ENCODE measurements at places on chromosomes 12 and 14.

DNA sequence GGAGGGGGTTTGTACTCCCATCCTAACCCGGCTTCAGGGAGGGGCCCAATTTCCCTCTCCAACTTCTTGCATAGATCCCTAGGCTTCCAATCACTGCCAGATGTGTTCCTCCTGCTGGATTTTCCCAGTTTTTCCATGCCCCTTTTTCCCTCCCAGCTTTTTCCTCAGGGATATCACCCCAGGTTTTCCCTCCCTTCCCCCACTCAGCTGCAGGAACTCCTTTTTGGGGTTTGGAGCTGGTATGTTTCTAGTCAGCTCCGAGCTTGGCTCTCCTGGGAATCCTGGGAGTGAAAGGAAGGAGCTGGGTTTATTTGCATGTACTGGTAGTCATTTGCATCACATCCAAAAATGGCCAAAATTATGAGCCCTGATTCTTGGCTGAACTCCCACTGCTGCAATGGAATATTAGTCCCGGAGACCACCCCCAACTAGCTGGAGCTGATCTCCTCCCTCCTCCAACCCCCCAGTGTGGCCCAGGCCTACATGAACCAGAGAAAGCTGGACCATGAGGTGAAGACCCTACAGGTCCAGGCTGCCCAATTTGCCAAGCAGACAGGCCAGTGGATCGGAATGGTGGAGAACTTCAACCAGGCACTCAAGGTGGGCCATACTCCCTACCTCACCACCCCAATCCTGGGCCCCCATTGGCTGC, 1.4 kb upstream of the RDH5 start:
- DNase-seq: no peak

GRCh38 chr14:56650979-56651378, 71.4 kb downstream of the TMEM260 start:
- no peak for DNase-seq

DNA sequence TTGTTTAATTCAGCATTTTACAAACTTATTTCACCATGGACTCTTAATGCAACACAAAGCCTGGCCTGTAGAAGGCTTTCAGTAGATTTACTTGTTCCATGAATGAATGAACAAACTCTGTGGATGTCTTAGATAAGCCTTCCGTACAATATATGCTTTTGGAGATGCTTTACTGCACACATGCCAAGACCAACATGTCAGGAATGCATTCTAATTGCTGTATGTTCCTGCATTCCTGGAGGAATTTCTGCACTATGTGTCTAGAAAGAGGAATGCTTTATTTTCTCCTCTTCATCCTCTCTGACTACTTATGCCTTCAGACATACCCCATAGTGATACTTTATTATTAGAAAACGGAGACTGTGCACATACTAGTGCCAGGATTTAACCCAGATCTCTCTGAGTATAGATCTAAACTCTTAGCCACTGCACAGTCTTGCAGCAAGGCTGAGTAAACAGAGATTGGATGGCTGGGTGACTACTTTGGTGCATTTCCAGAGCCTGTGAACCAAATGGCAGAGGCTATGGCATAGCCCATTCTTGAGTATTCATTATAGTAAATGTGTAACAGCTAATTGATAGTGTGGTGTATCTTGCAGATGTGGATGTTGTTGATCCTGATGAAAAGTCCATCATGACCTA, 108.2 kb downstream of the SYNE2 start:
- DNase-seq: no peak

DNA sequence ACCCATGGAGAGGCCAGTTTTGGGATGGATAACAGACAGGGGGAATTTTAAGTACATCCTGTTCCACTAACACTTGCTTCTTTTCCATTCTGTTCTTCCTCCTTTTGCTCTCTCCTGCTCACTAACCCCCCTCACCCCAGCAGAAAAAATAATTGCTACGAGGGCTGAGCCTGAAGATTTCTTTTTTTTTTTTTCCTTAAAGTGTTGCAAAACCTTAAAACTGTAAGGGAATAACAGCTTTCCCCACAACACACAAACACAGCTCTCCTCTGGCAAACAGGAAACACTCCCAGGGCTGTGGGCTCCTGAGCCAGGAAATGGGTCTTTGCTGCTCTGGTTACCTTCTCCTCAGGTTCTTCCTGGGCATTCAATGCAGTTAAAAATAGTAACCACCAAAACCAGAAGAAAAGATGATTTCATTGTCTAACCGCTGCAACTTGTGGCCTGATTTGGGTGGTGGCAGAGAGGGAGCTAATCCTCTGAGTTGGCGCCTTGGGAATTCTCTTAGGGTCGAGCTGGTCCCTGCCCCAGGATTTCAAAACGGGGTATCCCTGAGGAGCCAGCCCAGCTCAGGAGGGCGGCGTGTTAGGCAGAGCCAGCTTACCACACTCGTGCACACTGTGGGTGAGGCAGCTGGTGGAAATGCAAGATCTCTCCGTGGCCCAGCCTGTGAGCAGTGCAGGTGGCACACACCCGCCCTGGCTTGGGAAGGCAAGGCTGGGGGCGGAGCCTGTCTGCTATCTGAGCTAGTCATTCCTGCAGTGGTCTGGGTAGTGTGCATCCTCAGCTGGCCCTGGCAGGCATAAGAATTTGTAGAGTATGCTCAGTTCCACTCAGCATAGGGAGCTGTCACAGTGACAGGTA, 17.1 kb upstream of the EMP1 start:
- no peak for DNase-seq

GRCh38 chr12:94012071-94012470, 136.3 kb upstream of the PLXNC1 start:
- DNase-seq: no peak

- no peak for DNase-seq
These were observed 167.7 kb downstream of the CALM1 start for GRCh38 chr14:90564496-90564895.

DNA sequence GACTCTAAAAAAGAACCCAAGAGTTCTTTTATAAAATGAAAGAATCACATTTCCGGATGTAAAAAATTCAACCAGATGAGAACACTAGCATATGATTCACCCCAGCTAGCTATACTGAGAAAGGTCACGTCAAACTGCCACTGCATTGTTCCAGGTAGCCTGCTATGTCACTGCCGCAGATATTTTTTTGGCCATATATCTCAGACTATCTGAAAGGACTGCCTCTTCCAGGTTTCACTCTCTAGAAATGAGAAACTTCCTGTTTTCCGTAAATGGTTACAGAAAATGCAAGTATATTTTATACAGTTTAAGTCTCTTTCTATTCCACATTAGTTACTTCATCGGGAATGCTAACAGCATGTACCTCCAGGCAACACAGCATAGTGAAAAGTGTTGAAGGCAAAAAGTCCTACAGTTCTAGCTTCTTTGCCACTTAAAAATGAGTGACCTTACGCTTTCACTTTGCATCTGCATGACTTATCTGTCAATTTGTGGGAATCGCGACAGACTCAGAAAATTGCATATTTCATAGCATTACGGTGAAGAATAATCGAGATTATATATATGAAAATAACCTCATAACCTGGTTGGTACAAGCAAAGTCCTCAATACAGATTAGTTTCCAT, 105.2 kb downstream of the MED13L start:
- no peak for DNase-seq

GRCh38 chr12:113239811-113240331, 18.6 kb downstream of the TPCN1 start:
- DNase-seq: peak; percentile 65

DNA sequence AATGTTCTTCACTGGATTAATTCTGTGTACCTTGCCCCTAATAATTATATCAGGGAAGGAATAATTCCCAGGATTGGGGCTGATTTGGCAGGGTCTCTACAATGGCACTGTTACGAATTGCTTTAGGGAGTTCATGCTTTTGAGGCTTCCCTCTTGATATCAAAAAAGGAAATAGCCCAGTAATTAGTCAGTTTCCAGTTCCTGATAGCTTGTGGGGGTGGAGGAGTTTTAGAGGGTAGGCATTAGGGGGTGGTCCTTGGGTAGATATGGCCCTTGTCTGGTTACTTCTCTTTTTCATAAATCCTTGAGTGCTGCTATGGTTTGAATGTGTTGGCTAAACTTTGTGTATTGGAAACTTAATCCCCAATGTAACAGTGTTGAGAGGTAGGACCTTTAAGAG, 6.1 kb upstream of the SRSF5 start:
- no peak for DNase-seq

- DNase-seq: no peak
These were observed 102.7 kb downstream of the LRRIQ1 start for GRCh38 chr12:85138833-85139232.

GRCh38 chr14:94372021-94372605, 16.3 kb downstream of the SERPINA1 start:
- DNase-seq: no peak

DNA sequence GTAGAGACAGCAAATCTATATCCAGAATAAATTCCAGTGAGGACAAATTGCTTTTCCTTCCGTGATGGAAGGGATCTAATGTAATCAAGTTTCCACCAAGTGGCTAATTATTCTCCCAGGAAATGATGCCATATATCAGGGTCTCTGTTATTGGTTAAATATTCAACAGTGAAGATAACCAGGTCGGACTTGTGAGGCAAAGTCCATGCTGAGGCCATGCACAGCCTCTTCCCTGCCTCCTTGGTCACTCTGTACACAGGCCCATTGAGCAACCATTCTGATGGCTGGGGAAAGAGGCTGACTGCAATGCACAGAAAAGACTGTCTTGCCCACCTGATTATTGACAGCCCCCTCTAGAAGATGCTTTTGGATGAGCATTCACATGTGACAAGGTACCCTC, 90.1 kb downstream of the TNFAIP2 start:
- peak; percentile 72 for DNase-seq

- DNase-seq: no peak
These were observed 11.6 kb downstream of the WNT5B start for GRCh38 chr12:1640328-1641234.

DNA sequence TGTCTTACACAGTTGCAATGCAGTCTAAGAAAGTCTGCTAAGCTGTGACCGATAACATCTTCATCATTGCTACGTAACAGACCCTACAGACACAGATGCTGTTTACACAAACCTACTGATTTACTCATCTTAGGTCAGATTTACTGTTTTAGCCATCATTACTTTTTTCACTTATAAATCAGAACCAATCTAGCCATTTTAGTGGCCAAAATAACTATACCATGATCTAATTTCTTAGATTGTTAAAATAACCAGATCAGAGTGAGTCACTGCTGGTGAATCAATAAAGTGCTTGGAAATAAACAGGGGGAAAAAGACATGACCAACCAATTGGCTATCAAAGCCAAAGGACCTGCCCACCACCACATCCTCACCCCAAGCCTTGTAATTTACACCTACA, 57.0 kb upstream of the FOXN3 start:
- no peak for DNase-seq

GRCh38 chr12:102633981-102634605, 153.7 kb upstream of the IGF1 start:
- DNase-seq: no peak

DNA sequence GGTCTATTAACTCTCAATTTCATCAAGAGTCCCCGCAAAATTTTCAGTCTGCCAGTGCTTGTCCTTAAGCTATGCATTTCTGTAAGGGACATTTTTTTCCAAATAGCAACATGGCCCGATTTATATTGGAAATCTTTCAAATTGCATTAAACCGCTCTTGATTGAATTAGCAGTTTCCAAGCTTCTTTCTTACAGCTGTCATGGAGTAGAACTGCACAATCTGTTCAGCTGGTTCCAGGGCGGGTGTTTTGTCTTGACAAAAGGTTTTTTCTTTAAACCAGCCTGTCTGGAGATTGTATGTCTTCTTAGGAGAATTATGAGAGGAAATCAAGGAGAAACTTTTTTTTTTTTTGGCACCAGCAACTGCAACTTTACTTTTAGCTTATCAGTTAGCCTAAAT, 185.8 kb downstream of the ALG10B start:
- DNase-seq: no peak

GRCh38 chr14:65462411-65462810, 49.9 kb downstream of the FUT8 start:
- no peak for DNase-seq

DNA sequence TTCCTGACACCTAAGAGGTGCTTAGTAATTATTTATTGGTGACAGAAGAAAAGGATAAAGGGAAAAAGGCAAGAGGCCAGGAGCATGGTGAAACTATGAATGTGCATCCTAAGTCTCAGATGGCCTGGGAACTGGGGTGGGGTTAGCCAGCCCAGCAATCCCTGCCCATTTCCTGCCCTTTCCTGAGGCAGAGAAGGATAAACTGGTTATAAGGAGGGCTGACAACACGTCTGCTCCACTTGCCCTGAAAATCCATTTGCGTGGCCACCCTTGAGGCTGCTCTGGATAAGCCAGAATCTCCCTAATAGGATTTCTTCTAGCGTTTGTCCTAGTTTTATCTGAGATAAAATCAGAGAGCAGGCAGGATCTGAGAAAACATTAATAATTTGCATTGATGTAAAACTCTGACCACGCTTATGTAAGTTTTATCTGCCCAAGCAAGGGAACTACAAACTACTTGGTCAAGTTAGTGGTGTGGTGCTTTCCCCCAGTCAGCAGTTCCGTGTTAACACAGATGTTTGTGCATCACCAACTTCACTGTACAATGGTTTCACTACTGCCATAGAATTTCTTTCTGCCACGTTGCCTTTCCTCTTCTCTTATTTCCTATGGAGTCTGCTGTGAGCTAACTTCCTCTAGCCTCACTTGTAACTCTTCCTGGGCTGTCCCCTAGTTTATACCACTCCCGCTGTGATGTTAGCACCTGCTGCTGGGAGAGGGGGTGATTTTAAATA, 392.7 kb downstream of the RPS29 start:
- no peak for DNase-seq

DNA sequence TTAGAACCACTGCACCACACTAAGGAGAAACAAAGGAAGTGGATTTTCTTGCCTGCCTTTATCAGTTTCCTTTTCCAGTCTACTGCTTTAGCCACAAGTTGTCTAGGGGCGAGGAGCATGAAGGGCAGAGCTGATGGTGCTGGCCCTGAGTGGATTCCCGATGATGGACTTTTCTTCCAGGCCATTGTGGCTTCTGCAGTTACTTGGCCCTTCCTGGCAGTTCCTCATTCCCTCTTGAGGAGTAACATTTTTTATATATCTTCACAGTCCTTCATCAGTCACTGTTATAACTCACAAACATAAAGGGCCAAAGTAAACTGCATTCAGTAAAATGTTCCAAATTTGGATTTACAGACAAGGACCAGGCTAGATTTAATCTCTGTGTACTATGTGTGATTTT, 61.2 kb upstream of the SRSF5 start:
- no peak for DNase-seq

GRCh38 chr12:57522887-57523705, 472 bp downstream of the MBD6 start:
- DNase-seq: peak; percentile 77

DNA sequence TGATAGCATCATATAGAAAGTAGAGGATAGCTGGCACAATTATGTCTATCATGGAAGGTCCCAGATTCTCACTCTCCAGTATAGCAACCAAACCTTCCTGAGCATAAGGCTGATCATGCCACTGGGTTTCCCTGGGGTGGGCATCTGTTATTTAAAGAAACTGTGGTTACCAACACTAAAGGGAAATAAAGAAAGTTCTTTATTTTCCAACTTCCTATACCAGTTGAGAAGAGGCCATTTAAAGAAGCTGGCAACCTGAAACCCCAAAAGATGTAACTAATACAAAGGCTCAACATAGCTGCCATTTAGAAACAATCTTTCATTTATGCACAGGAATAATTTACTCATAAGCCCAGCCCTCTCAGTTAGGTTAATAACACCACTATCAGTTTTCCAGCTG, 3.1 kb downstream of the BCAT1 start:
- DNase-seq: no peak

GRCh38 chr14:100807496-100807895, 18.4 kb upstream of the MEG3 start:
- DNase-seq: no peak

All from Caco-2 (cell line).